ENCODE measurements at places on chromosomes 3 and 15.

- no peak for DNase-seq
Observed at GRCh38 chr15:52427804-52428203, 100.9 kb downstream of the MYO5A start.

DNA sequence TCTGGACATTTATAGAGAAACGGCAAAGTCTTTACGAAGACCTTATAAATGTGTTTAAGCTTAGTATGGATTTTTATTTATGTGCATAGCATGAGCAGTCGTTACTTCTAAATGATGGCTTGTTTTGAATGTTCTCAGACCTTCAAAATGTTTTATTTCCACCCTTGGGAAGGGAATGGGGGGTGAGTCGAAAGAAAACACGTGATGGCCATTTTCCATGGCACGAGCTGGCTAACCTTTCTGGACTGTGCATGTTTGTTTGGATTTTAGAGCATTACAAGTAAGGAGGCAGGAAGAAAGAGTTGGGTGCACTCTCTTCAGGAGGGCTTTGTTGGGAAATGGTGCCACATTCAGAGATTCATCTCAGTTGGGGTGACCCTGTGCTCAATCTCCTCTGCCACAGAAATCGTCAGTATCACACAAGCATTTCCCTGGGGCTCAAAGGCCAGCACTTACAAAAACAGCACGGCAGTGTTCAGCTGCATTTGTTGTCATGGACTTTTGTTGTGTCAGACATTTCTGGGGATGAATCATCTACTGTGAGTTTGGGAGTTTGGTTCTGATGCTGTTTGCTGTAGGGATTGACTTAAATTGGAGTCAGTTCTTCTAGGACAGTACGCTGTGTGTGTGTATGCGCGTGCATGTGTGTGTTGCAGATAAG, 52.3 kb upstream of the ADAMTS9 start:
- no peak for DNase-seq

GRCh38 chr15:31300981-31301672, 25.5 kb upstream of the KLF13 start:
- DNase-seq = no peak

- no peak for DNase-seq
Observed at GRCh38 chr15:30065025-30065801, 17.5 kb upstream of the GOLGA8J start.

DNA sequence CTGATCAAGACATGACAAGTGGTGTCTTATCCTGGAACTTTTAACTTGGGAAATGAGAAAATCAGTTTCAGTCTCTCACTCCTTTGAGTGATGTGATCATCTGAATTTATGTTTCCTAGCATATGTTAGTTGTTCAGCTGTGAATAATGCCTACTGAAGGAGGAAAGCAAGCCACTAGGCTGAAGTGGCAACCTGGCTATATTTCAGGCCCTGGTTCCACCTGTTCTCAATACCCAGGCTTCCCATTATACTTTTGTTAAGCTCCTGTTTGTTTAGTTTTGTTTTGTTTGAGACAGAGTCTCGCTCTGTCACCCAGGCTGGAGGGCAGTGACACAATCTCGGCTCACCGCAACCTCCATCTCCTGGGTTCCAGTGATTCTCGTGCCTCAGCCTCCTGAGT, 243.8 kb downstream of the ALCAM start:
- DNase-seq = no peak

GRCh38 chr3:191120447-191121298, 78.4 kb upstream of the OSTN start:
- no peak for DNase-seq

GRCh38 chr3:150874666-150875219, 30.5 kb downstream of the MINDY4B start:
- no peak for DNase-seq

DNA sequence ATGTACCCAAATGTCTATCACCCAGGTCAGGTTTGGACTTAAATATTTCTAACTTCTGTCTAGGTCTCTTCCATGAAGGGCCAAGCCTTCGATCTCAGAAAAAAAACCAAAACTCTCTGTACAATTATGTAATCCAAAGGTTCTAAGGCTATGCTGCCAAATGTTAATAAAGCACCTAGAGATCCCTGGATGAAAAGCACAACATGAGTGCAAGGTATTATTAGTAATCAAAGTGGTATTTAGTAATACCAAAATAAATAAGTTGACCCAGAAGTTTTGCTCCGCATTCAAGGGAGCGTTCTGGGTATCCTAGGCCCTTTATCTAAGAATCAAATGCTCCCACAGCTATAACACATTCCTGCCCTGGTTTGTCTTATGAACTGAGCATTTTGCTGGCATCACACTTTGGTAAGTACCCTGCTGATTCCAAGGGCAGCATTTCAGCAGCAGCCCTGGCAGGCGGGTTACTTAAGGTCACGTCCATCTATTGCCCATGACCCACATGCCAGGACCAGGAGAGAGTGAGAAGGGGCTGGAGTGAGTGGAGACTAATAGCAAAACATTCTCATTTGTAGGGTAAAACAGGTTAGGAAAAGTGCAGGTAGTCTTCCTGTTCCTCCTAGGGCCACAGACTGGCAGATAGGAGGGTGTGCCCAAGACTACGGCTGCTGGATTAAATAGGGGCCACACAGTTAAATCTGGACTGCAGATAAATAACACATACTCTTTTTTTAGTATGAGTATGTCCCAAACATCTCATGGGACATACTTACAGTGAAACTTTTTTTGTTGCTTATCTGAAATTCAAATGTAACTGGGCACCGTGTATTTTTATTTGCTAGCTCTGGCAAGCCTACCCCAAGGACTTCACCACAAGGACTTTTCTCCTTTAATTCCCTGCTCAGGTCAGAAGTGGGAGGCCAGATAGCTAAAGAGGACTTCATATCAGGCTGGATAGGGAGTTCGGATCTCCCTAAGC, 76.0 kb upstream of the SNRK start:
- no peak for DNase-seq

- DNase-seq = no peak
Observed at GRCh38 chr15:83695901-83696425, 42.0 kb downstream of the ADAMTSL3 start.

GRCh38 chr3:46892285-46893145, 15.0 kb downstream of the PTH1R start:
- no peak for DNase-seq

DNA sequence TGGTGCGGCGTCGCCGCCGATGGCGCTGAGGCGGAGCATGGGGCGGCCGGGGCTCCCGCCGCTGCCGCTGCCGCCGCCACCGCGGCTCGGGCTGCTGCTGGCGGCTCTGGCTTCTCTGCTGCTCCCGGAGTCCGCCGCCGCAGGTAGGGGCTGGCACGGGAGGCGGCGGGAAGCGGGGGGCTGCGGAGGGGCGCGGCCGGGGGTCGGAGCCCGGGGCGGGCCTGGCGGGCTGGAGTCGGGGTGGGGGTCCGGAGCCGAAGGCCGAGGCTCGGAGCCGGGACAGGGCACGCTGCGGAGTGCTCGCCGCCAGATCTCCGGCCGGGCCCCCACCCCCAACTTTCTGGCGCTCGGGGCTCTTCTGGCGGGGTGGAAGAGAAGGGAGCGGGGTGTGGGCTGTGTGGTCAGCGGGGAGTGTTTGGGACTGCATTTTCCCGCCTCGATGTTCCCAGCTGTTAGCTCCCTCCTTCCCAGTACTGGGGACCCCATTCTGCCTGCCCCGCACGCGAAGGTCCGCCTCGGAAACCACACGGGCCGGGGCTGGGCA, 299 bp downstream of the TYRO3 start:
- DNase-seq = no peak

DNA sequence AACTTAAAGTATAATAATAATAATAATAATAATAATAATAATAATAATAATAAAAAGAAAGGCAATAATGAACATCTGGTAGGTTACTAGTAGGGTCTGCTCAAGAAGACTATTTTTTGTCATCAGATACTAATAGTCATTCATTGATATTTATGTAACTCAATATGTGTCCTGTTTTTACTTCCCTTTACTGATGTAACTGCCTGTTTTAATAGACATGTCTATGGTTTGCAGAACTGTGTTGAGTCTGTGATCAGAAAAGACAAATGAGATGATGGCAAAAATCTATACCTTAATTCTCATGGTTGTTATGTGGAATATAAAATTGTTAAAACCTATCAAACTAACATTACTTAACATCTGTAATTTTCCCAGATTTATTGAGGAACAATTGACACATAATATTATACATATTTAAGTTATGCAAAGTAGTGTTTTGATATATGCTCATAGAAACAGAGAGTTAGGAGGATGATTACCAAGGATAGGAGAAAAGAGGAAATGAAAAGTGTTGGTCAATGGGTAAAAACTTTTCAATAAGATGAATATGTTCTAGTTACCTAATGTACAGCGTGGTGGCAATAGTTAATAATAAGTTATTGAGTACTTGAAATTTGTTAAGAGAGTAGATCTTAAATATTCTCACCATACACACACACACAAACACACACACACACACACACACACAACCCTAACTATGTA, 699.4 kb downstream of the ZPLD1 start:
- no peak for DNase-seq

GRCh38 chr3:173913974-173914421, 516.5 kb downstream of the NLGN1 start:
- no peak for DNase-seq

GRCh38 chr3:23127196-23127595, 75.9 kb upstream of the UBE2E2 start:
- no peak for DNase-seq

- no peak for DNase-seq
Observed at GRCh38 chr15:45743426-45744235, 108.8 kb downstream of the SQOR start.

DNA sequence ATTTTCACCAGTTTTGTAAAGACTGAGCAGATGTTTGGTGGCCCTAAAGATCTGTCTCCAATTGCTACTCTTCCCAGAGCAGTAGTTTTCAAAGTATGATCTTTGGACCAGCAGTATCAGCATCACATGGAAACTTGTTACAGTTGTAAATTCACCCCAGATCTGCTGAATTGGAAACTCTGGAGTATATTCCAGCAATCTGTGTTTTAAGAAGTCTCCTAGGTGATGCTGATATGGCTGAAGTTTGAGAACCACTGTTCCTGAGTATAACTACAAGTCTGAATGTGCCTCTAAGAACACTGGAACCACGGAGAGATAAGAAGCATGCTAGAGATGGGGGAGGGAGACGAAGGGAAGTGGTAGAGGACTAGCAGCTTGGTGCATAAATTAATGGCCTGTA, 45.7 kb downstream of the NUDT16 start:
- no peak for DNase-seq

DNA sequence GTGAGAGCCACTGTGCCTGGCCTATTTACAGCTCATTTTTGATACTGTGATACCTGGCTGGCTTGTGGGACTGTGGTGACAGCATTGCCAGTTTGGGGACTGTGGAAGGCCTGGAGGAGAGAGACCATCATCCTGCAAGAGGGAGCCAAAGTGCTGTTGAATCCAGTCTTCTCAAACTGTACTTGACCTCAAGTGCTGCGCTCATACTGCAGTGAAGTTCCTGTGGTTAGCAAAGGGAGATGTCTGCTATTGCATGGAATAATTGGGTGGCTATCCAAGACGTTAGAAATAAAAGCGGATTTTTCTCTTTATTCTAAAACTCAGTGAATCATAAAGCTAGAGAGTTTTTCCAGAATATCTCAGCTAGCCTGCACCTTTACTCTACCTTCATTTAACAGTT, 83.4 kb downstream of the CCK start:
- DNase-seq = no peak

- DNase-seq = no peak
Observed at GRCh38 chr15:41812820-41813375, 15.0 kb upstream of the JMJD7 start.

GRCh38 chr3:120369037-120369467, 19.9 kb upstream of the LRRC58 start:
- no peak for DNase-seq

GRCh38 chr3:29612536-29612935, 331.7 kb downstream of the RBMS3 start:
- no peak for DNase-seq

- DNase-seq = no peak
Observed at GRCh38 chr3:47741925-47742324, 39.8 kb downstream of the SMARCC1 start.

GRCh38 chr3:87446849-87447387, 170.5 kb upstream of the POU1F1 start:
- DNase-seq = no peak

DNA sequence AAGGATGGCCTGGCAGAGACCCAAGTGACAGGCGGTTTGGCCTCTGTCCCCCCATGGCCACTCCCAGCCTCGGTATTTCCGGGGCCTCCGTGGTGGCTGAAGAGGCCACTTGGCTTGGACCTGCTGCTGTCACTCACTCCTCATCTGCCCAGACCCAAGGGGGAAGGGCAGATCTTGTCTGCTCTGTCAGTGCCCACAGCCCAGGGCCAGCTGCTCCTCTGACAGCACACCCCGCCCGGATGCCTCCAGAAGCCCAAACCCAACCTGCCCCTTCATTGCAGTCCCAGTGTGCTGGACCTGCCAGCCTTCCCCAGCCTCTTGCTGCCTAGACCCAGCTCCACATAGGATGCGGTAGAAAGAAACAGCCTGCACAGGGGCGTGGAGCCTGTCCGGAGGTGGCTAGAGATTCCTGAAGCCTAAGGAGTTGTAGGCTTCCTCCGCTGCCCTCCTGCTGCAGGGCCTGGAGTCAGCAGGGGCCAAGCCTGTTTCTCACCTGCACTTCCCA, 52.0 kb downstream of the MAGEF1 start:
- no peak for DNase-seq

DNA sequence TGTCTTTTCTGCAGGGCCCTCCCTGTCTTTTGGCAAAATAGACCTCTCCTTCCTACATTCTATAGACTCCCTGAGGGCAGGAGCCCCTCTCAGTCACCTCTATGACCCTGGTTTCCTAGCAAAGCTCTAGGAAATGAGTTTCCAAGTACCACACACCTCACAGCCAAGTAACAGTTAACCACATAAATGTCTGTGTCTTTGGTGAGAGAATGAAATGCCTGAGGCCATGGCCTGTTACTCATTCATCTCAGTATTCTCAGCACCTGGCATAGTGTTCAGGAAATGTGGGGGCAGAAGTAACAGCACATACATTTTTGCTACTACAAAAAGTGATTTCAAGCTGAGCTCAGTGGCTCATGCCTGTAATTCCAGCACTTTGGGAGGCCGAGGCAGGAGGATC, 21.0 kb downstream of the RFT1 start:
- no peak for DNase-seq

DNA sequence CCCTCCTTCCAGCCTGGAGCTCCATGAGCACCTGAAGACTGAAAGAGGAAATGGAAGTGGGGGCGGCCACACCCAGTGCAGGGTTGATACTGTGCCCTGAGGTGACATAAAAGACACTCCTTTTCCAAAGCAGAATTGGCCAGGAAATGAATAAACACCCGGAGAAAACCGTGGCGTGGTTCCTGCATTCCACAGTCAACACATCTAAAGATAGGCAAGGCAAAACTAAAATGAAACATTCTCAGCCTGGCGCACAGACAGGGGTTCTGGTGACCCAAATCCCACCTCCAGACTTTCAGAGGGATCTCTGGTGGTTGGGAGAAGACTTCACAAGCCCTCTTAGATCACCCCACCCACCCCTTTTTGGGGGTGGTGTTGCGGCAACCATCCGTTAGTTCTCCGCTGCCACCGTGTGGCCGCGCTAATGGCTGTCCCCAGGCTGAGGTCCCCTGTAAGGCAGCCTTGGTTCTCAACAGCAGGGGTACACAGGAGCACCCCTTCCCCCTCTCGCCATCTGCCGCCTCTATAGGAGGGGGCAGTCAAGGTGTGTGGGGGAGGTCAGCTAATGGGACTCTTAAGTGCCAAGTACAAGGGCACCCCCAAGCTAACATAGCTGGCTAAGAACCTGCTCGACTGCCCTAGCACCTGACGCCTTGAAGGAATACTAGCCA, 2.5 kb upstream of the MST1R start:
- DNase-seq = no peak

GRCh38 chr3:61876797-61877196, 315.4 kb downstream of the PTPRG start:
- no peak for DNase-seq

Data from stimulated activated CD4-positive, alpha-beta T cell treated with anti-CD3 and anti-CD28 coated beads, Interleukin-1b, Interleukin-23, amount 100 ng/mL, for 1 hour (primary cell).